ENCODE measurements at places on chromosomes 12 and 14. TPM values are rescaled to one million over a fixed set of nuclear protein-coding genes. Genes with fewer than 3 reads are reported as not detected.

GPR137C gene
- 0.40 TPM for total RNA-seq

SMIM41 gene
- not detected for total RNA-seq

GRCh38 chr12:41512497-41512896 lies 324.4 kb downstream of the PDZRN4 start:
- no peak for DNase-seq

DNA sequence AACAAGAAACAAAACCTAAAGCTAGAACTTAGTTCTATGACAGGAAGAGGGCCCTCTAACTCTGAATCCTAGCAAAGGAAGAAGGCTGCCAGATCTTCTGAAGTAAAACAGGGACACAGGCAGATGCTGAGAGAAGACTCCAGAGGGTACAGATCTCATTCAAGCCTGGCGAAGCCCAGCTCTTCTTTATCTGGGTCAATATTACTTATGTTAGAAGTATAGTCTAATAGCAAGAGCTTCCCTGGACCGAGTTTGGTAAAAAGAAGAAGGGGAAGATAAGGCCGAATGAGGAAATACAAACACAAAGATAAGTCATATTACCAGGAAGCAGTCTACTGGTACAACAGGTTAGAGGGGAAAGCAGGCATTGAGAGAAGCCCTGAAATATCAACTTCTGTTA lies 79.9 kb upstream of the CCDC91 start:
- peak; percentile 28 for DNase-seq

DNA sequence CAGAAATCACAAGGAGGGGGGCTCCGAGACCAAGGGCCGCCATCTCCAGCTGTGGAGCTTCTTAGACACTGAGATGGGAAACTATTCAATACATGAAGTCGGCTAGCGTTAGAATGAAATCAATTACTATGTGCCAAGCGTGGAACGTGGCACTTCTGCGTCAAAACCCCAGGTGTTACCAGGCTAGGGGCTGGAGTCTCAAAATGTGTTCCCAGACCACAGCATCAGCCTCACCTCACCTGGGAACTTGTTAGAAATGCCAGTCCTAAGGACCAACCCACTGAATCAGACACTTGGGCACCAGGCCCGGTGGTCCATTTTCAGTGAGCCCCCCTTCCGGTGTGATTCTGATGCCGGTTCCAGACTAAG lies 5.0 kb upstream of the SETD1B start:
- no peak for DNase-seq

DNA sequence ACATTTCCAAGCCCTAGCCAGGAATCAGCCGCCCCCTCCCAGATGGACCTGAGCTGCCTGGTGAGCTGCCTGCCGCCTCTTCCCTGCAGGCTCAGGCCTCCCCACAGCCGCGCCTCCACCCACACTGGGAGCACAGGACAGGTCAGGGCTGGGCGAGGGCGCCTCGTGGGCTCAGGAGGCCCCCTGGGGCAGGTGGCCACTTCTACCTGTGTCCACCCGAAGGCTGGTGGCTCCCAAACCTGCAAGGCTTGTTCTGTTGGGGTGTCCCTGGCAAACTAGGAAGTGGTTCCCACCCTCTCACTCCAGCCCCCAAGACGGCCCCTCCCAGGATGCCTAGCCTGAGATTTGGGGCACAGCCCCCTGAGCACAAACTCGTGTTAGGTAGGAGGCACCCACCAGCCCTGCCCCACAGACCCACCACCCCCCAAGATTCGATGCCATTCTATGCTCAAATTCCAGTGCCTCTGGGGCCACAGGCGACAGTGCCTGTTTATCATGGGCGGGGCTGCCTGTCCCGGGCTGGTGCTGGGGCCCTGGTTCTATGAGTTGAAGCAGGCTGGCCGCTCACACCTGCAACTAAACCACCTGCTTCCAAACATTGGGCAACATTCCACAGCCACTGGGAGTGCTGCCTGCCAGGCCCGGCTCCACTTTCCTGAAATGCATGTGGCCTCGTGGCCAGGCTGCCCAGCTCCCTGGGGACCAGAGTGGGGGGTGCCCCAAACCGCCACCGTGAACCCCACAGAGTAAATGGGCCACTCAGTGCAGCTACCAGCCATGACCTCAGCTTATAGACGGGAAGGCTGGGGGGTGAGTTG lies 6.8 kb downstream of the MMP17 start:
- no peak for DNase-seq

DNA sequence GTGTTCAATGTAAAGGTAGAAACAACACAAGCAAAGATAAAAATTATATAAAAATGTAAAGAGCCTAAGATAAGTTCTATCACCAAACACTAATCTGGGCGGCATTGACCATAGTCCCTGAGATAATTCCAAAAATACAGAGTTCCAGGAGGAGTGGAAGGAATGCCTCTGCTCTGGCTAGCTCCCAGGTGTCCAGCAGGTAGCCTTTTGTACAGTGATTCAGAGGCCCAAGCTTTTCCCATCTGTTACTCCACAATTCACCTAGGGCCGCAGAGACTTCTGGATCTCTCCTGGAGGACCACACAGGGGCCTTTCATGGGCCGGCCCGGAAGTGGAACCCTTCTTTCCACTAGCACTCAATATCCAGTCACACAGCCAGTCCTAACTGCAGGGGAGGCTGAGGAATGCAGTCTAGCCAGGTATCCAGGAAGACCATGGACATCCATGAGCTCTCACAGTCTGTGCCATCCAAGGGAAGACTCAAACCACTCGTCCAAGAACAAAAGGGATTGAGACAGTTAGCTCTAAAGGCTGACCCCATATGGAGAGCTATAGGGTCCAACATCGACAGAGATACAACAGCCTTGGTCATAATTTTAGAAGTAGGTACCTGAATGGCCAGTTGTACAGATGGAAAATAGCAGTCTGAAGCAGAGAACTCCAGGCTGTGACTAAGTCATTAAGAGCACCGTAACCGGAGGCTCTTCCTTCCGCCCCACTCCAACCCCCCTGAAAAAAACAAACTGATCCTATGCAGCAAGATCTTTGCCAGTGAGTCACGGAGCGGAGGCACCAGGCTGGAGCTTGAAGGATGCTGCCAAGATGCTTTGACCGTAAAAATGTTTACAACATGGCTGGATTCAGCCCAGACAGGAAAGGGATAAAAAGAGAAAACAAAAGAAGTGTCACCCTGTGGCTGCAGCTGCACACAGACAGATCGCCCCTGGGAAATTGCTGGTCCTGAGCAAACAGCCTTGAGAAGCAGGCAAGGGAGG lies 204.8 kb downstream of the NUAK1 start:
- no peak for DNase-seq

DNA sequence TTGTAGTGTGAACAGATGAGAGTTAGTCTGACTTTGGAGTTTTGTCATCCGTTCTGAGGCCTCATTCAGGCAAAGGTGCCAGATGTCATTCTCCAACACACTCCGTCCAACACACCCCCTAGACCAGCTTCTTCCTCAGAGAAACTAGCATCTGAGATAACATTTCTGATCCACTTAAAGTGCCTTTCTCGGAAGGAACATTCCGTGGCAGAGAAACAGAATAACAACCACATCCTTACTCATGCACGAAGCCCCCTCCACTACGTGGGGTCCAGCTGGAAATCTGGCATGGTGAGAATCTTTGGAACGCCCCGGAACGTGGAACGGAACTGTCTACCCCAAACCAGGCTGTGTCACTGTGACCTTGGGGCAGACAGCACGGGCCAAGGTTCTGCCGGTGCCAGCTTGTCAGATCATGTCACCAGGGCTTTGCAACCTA lies 17.0 kb upstream of the BCL7A start:
- no peak for DNase-seq

All from SK-MEL-5 (cell line).